Neuronal stem cell (in vitro differentiated cells): ENCODE measurements at places on chromosomes 11 and 22.

DNA sequence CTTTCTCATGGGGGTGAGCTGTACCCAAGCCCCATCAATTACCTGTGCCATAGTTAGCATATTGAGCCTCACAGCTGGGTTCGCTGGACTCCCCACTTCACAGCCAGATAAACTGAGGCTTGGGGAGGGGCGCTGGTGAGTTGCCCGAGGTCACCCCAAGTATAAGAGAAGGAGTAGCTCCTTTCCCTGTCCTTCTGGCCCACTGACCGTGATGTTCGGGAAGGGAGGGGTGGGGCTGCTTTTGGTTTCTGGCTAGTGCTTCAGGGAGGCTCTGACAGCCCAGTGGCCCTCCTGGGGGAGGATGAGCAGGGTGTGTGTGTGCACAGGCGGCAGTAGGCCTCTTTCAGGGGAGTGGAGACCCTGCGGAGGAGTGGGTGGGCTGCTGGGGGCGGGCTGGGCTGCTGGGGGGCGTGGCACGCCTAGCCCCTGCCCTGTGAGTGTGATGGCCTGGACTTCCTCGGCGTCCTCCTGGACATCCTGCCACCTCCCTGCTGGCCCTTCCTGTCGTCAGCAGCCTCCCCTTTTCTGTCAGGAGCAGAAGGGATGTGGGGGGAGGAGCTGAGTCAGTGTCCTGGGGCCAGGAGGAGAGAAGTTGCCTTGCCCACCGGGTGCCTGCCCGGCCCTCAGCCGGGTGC, 50.3 kb downstream of the TRIOBP start:
- no peak for DNase-seq
- H3K36me3 ChIP-seq = peaks cover 32% of the 10 kb centered on the region
- H3K27me3 ChIP-seq = no peaks in the 10 kb centered on the region
- no peak overlapping the region for H3K27ac ChIP-seq
- peaks cover 19% of the 10 kb centered on the region for H3K4me1 ChIP-seq
- peak overlapping the region; percentile 97 for H3K4me3 ChIP-seq

GRCh38 chr22:47794851-47795250, 1032.4 kb downstream of the TBC1D22A start:
- no peaks in the 10 kb centered on the region for H3K27me3 ChIP-seq
- H3K4me1 ChIP-seq = no peaks in the 10 kb centered on the region
- H3K36me3 ChIP-seq = no peaks in the 10 kb centered on the region
- H3K27ac ChIP-seq = no peak overlapping the region
- no peak for DNase-seq
- no peak overlapping the region for H3K4me3 ChIP-seq

GRCh38 chr11:36774603-36775002, 176.6 kb upstream of the RAG2 start:
- no peak overlapping the region for H3K27ac ChIP-seq
- no peak overlapping the region for H3K4me3 ChIP-seq
- H3K4me1 ChIP-seq = no peaks in the 10 kb centered on the region
- no peaks in the 10 kb centered on the region for H3K27me3 ChIP-seq
- no peak for DNase-seq

DNA sequence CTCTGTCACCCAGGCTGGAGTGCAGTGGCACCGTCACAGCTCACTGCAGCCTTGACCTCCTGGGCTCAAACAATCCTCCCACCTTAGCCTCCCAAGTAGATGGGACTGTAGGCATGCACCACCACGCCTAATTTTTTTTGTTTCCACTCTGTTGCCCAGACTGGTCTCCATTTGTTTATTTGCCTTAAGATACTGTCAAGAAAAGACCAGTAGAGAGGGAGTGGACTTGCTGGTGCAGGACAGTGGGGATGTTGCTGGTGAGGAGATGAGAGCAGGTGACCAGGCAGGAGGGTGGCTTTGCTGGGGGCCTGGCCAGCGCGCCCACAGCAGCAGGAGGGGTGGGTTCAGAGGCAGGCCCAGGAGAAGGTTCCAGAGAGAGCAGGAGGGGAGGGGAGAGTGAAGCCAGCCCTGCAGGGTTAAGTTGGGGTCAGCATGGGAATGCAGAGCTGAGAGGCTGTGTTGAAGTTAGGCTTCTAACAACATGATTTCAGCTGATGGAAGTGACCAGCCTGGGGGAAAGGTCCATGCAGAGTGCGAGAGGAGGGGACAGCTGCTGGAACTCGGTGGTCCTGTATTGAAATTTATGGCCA, 35.8 kb downstream of the NADSYN1 start:
- H3K36me3 ChIP-seq = peaks cover 27% of the 10 kb centered on the region
- no peak overlapping the region for H3K27ac ChIP-seq
- H3K4me3 ChIP-seq = no peak overlapping the region
- H3K4me1 ChIP-seq = peaks cover 4% of the 10 kb centered on the region
- no peak for DNase-seq

DNA sequence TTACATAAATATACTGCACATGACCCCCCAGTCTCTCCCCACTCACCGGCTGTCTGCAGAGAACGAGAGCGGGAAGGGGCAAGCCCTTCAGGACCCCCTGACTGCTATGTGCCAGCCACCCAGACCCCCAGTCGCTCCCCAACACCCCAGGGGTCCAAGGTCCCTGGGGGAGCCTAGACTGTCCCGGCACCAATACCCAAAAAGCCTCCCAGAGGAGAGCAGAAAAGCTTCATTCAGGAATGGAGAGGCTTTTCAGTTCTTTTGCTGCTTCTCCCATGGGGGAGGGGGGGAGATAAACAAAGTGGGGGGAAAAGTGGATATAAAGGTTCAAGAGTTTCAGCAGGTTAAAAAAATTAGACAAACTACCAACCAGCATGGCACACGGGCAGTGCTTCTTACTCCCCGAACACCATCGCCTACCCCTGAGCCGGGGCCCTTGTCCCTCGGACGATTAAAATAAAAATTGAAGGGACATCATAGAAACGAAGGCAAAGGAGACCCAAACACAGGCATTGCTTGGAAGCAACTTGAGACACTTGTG, 1.3 kb downstream of the CSNK1E start:
- peaks cover 34% of the 10 kb centered on the region for H3K4me1 ChIP-seq
- H3K4me3 ChIP-seq = peak overlapping the region; percentile 89
- H3K36me3 ChIP-seq = peaks cover 22% of the 10 kb centered on the region
- H3K27ac ChIP-seq = peak overlapping the region; percentile 81

- no peak overlapping the region for H3K4me3 ChIP-seq
- no peaks in the 10 kb centered on the region for H3K36me3 ChIP-seq
- peaks cover 53% of the 10 kb centered on the region for H3K4me1 ChIP-seq
- no peak for DNase-seq
- H3K27me3 ChIP-seq = no peaks in the 10 kb centered on the region
- no peak overlapping the region for H3K27ac ChIP-seq
These were observed 61.4 kb downstream of the TP53I11 start for GRCh38 chr11:44889266-44889665.

DNA sequence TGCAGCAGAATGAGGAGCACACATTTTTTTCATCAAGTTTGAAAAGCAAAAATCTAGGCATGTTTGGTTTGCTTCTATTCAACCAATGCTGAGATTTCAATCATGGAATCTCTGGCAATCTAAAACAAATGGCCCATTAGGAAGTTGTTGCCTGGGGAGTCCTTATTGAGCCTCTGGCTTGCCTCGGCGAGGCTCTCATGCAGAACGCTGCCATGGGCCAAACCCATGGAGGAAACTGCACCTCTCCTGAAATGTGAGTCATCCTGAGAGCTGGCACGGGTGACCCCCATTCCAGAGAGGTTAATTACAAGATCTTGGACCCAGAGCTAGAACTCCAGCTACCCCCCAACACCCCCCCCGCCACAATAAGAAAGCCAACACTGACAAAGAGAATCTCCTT, 80.7 kb downstream of the MN1 start:
- no peak overlapping the region for H3K4me3 ChIP-seq
- no peaks in the 10 kb centered on the region for H3K36me3 ChIP-seq
- no peak overlapping the region for H3K27ac ChIP-seq
- H3K4me1 ChIP-seq = peaks cover 9% of the 10 kb centered on the region
- no peaks in the 10 kb centered on the region for H3K27me3 ChIP-seq

- no peaks in the 10 kb centered on the region for H3K27me3 ChIP-seq
- H3K27ac ChIP-seq = no peak overlapping the region
These were observed 36.2 kb downstream of the CNTF start for GRCh38 chr11:58658623-58659022.

GRCh38 chr11:35274909-35275785, 136.2 kb downstream of the CD44 start:
- no peak for DNase-seq
- no peak overlapping the region for H3K27ac ChIP-seq
- H3K4me3 ChIP-seq = no peak overlapping the region

DNA sequence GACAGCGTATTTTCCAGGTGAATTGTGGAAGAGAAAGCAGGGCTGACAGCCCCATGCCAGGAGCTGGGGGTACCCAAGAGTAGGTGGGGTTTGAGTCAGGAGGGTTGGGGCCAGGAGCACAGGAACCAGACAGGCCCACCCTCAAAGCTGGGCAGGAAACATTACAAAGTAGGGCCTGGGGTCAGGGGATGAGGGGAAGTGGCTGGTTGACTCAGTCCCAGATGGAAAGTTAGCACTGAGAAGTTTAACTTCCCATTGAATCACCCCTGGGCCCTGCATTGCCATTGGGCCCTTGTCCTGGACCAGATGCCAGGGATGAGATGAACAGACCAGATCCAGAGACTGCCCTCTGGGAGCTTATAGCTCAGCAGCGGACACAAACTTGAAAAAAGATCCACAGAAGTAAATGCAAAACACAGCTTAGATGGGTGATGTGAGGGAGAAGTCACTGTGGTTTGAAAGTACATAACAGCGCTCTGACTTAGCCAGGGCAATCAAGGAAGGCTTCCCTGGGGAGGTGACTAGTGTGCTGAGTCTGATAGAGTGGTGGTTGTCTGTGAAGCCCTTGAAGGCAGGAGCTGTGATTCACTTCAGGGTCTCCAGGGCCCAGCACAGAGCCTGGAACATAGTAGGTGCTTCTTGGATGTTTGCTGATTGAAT, 2.2 kb downstream of the MAFF start:
- H3K4me3 ChIP-seq = peak overlapping the region; percentile 69
- H3K27ac ChIP-seq = no peak overlapping the region
- peaks cover 10% of the 10 kb centered on the region for H3K4me1 ChIP-seq
- DNase-seq = no peak

DNA sequence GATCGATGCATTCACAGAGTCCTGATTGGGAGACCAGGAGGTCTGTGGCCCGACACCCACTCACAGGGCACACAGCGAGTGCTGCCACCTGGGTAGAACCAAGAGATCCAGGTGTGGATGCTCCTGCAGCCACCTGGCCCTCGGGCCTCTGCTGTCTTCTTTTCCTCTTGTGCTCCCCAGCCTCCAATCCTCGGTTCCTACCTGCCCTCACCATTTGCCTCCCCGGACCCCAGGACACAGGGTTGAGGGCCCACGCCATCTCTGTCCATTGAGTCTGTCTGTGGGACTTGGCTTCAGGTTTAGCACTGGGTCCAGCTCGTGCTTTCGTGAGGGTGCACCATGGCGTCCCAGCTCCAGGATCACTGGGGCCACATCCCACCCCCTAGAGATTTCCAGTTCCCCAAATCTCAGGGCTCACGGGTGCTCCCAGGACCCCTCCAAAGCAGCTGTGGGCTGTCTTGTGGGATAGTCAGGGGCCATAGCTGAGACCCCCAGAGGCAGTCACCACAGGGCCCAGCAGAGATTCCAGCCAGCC, 591.1 kb downstream of the BRD1 start:
- no peak overlapping the region for H3K27ac ChIP-seq
- no peaks in the 10 kb centered on the region for H3K36me3 ChIP-seq
- peaks cover 20% of the 10 kb centered on the region for H3K4me1 ChIP-seq
- DNase-seq = no peak

DNA sequence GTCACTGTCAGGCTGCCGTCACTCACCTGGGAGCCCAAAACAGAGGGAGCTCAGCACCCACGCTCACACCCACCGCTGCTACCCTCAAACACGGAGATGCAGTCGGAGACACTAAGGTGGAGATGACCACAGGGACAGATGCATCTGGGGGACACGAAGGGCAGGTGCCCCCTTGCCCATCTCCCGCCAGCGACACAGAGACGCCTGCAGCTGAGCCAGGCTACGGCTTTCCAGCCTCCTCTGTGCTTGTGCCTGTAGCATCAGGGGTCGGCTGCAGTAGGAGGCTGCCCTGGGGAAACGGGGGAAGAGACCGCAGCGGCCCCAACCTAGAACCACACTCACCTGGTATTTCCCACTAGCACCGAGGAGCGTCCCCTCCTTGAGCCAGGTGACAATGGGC, 19.3 kb downstream of the IGSF9B start:
- peaks cover 6% of the 10 kb centered on the region for H3K36me3 ChIP-seq
- H3K27ac ChIP-seq = no peak overlapping the region
- H3K4me3 ChIP-seq = no peak overlapping the region
- no peaks in the 10 kb centered on the region for H3K27me3 ChIP-seq
- peaks cover 15% of the 10 kb centered on the region for H3K4me1 ChIP-seq
